ENCODE measurements at places on chromosomes 6 and 20.

GRCh38 chr6:7640607-7641577, 50.9 kb downstream of the SNRNP48 start:
- H3K27ac ChIP-seq = no peak overlapping the region
- H3K27me3 ChIP-seq = no peaks in the 10 kb centered on the region
- H3K4me1 ChIP-seq = no peaks in the 10 kb centered on the region
- DNase-seq = no peak

GRCh38 chr6:85044361-85044760, 280.0 kb upstream of the TBX18 start:
- no peaks in the 10 kb centered on the region for H3K36me3 ChIP-seq
- no peaks in the 10 kb centered on the region for H3K27me3 ChIP-seq
- no peak for DNase-seq
- no peak overlapping the region for H3K27ac ChIP-seq
- no peak overlapping the region for H3K4me3 ChIP-seq

DNA sequence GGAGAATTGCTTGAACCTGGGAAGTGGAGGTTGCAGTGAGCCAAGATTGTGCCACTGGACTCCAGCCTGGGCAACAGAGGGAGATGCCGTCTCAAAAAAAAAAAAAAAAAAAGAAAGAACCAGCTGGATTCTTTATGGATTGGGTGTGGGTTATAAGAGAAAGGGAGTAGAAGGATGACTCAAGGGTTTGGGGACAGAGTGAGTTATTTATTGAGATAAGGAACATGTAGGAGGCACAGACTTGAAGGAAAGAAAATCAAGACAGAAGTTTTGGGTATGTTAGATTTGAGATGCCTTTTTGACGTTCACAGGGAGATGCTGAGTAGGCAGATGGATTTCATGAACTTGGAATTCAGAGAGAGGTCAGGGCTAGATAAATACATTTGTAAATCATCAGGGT, 47.6 kb downstream of the KIZ start:
- no peaks in the 10 kb centered on the region for H3K27me3 ChIP-seq
- no peak for DNase-seq
- peaks cover 23% of the 10 kb centered on the region for H3K36me3 ChIP-seq
- peaks cover 5% of the 10 kb centered on the region for H3K4me1 ChIP-seq

- H3K36me3 ChIP-seq = no peaks in the 10 kb centered on the region
- DNase-seq = no peak
- H3K27ac ChIP-seq = no peak overlapping the region
- H3K27me3 ChIP-seq = no peaks in the 10 kb centered on the region
Measured at GRCh38 chr6:150175586-150176151, 32.8 kb downstream of the PPP1R14C start.

GRCh38 chr20:58624687-58625086, 26.4 kb upstream of the STX16 start:
- H3K27me3 ChIP-seq = no peaks in the 10 kb centered on the region
- H3K4me1 ChIP-seq = no peaks in the 10 kb centered on the region
- H3K27ac ChIP-seq = no peak overlapping the region
- H3K36me3 ChIP-seq = no peaks in the 10 kb centered on the region
- no peak for DNase-seq

GRCh38 chr20:34915131-34915530, 38.7 kb downstream of the ACSS2 start:
- H3K36me3 ChIP-seq = no peaks in the 10 kb centered on the region
- H3K4me3 ChIP-seq = no peak overlapping the region
- no peaks in the 10 kb centered on the region for H3K4me1 ChIP-seq
- no peak for DNase-seq
- no peaks in the 10 kb centered on the region for H3K27me3 ChIP-seq

GRCh38 chr6:54138795-54139194, 27.6 kb downstream of the MLIP start:
- no peaks in the 10 kb centered on the region for H3K4me1 ChIP-seq
- no peak overlapping the region for H3K4me3 ChIP-seq
- DNase-seq = no peak
- no peaks in the 10 kb centered on the region for H3K27me3 ChIP-seq

GRCh38 chr20:54228841-54229240, 21.0 kb downstream of the PFDN4 start:
- no peaks in the 10 kb centered on the region for H3K36me3 ChIP-seq
- no peaks in the 10 kb centered on the region for H3K27me3 ChIP-seq
- no peak for DNase-seq

DNA sequence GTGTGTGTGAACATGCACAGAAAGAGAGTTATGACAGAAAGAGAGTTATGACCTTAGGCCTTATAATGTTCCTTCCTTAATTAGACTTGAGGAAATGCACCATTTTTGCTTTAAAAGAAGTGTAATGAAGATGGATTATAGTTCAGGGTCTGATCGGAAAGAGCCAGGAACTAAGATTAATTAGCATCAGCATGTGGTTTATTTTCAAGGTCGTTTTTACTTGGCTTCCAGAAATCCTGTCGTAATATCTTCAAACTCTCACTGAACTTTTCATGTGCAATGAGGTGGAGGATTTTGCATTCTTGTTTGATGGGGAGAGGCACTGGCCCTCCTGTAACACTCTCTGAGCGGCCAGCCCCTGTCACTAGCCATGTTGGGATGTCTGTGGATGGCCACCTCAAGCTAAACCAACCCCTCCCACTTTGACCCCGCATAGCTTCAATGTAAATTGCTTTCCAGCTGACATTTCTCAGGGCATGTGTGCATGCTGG, 116.8 kb downstream of the CDC5L start:
- peaks cover 3% of the 10 kb centered on the region for H3K4me1 ChIP-seq
- no peaks in the 10 kb centered on the region for H3K27me3 ChIP-seq
- DNase-seq = peak; percentile 10
- no peak overlapping the region for H3K27ac ChIP-seq

GRCh38 chr20:44154521-44155001, 32.4 kb downstream of the JPH2 start:
- no peak overlapping the region for H3K27ac ChIP-seq
- H3K27me3 ChIP-seq = no peaks in the 10 kb centered on the region
- H3K4me3 ChIP-seq = no peak overlapping the region
- no peak for DNase-seq

DNA sequence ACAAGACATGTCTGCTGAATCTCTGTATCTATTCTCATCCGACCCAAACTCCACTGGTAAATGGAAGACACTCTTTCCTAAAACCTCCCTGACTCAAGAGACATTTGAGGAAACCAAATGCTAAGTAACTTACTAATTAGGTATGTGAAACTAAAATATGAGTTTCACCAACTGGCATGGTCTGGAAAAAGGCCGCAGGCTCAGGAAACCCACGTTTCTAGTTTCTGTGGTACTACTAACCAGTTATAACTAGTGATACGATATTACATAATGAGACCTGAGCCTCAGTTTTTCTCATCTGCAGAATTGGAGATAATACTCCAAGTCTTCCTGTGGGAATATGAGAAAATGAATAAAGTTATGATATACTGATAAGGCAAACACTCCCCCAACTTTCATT, 39.9 kb downstream of the ZNF391 start:
- no peak overlapping the region for H3K27ac ChIP-seq
- no peaks in the 10 kb centered on the region for H3K27me3 ChIP-seq
- H3K4me1 ChIP-seq = no peaks in the 10 kb centered on the region
- no peak for DNase-seq
- no peak overlapping the region for H3K4me3 ChIP-seq

DNA sequence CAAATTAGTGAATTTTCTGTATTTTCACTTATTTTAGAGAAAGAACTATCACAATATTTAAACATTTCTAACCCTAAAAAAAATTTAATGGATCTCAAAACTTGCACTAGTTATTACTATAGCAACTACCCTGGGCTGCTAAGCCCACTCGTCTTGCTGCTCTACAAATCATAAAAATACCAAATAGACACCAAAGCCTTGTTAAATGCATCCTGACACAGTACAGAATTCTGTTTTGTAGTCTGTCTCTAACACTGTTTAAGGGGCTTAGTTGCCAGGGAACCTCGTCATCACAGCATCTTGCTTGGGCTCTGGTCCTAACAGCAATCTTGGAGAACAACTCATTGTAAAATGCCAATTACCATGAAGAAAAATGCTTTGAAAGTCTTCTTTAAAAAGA, 56.9 kb upstream of the MBOAT1 start:
- no peak overlapping the region for H3K27ac ChIP-seq
- H3K36me3 ChIP-seq = no peaks in the 10 kb centered on the region
- DNase-seq = no peak
- no peaks in the 10 kb centered on the region for H3K27me3 ChIP-seq
- H3K4me1 ChIP-seq = no peaks in the 10 kb centered on the region

- no peak for DNase-seq
- H3K27me3 ChIP-seq = no peaks in the 10 kb centered on the region
- no peak overlapping the region for H3K4me3 ChIP-seq
- no peaks in the 10 kb centered on the region for H3K36me3 ChIP-seq
- no peaks in the 10 kb centered on the region for H3K4me1 ChIP-seq
- H3K27ac ChIP-seq = no peak overlapping the region
Measured at GRCh38 chr6:7624796-7625710, 35.1 kb downstream of the SNRNP48 start.

All from H9 (cell line).